RWPE1 (cell line): ENCODE measurements at places on chromosomes 16 and 17.

- DNase-seq = no peak
Measured at GRCh38 chr16:13139661-13140241, 238.4 kb downstream of the SHISA9 start.

- DNase-seq = peak; percentile 98
Measured at GRCh38 chr16:67660564-67661028, at the start of gene PARD6A. Gene PARD6A, plus strand, starts transcription at chr16:67660960. Its CDS starts 79 bp downstream, at chr16:67661039.

GRCh38 chr17:38421871-38422827 is 6.1 kb upstream of the ARHGAP23 start:
- no peak for DNase-seq

DNA sequence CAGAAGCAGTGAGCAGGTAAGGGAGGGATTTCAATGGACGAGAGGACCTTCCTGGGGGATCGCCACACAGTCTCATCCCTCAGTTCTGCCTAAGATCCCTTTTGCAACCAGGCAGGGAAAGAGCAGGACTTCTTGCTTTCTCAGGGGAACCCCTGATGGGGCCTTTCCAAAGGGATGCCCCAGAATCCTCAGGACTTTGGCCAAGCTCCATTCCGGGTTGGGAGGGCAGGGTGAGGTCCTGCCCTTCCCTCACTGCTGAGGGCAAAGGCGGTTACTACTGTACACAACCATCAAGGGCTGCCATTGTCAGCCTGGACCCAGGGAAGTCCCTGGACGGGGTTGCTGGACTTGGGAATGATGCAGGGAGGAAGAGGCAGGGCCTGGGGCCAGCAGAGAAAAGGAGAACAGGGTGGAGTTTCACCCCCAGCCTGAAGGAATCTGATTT is 9.7 kb downstream of the PRR29 start:
- no peak for DNase-seq

GRCh38 chr17:55735731-55736405 is 13.2 kb upstream of the TMEM100 start:
- no peak for DNase-seq

DNA sequence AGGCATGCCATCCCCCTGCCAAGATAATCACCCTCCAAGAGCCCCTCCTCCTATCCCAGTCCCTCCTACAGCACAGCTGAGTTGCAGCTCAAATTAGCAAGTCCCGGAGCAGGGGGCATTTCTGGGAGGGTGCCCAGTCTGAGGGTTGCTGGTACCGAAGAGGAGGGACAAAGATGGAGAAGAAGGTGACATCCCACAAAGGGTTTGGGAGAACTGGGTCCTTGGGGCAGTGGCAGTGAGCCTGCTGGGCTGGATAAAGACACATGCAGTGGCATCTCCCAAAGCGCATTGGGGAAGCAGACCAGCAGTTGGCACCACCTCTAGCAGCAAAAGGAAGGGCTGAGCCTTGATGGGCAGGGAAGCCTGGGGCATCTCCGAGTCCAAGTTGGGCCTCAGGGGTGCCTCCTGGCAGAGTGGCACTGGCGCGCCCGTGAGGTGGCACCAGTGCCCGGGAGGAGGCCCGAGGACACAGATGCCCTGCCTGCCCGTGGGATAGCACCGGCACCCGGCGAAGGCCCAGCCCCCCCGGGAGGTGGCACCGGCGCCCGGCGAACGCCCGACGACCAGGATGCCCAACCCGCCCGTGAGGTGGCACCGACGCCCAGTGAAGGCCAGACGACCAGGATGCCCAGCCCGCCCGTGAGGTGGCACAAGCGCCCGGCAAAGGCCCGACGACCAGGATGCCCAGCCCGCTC is 622 bp downstream of the TOM1L2 start:
- DNase-seq = no peak
